ENCODE measurements at places on chromosomes 1 and 21.
A peak's percentile ranks its signal among the peaks of the same experiment; 100 is the strongest.

- no peaks in the 10 kb centered on the region for H3K27me3 ChIP-seq
- H3K4me1 ChIP-seq, result no peaks in the 10 kb centered on the region
- H3K4me3 ChIP-seq, result no peak overlapping the region
- H3K36me3 ChIP-seq, result no peaks in the 10 kb centered on the region
Observed at GRCh38 chr1:246005067-246005466, 502.0 kb downstream of the SMYD3 start.

DNA sequence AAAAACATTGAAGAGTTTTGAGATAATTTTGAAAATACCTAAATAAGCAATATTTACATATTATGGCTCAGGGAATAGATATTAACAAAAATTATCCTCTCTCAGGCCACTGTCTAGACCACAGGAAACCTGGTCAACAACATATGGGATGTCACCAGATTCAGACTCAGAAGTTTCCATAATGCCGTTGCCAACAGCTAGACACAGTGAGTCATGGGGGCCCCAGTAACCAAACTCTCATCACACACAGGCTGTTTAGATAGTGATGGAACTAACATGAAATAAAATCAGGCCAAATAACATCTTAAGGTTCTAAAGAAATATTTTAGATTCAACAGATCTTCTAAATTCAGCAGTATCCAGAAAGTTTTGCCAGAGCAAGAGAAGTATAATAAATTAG lies 681.7 kb upstream of the ADAMTS5 start:
- no peaks in the 10 kb centered on the region for H3K27me3 ChIP-seq
- no peak overlapping the region for H3K27ac ChIP-seq
- DNase-seq, result no peak
- no peaks in the 10 kb centered on the region for H3K36me3 ChIP-seq
- H3K4me3 ChIP-seq, result no peak overlapping the region

DNA sequence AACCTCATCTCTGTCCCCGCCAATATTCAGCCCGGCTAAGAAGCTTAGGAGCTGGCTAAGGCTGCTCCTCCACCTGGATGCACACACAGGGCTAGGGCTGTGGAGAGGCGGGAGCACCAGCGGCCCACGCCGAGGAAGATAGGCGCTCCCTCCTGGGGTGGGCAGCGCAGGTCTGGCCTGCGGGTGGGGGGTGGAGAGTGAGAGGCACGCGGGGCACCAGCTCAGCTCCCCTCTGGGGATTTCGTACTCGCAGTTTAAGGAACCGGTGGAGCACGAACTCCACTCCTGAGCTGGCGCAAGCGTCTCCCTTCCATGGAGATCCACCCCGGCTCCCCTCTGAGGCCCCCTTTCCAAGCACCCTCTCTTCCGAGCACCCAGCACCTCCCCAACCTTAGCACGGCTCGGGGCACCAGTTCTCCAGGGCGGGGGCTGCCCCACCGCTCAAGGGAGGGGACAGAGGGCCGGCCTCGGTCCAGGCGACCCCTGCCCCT lies 433 bp upstream of the KAZN start:
- H3K4me1 ChIP-seq, result peaks cover 20% of the 10 kb centered on the region
- peak; percentile 62 for DNase-seq
- peak overlapping the region; percentile 47 for H3K4me3 ChIP-seq
- peak overlapping the region; percentile 79 for H3K27ac ChIP-seq
- H3K36me3 ChIP-seq, result no peaks in the 10 kb centered on the region

DNA sequence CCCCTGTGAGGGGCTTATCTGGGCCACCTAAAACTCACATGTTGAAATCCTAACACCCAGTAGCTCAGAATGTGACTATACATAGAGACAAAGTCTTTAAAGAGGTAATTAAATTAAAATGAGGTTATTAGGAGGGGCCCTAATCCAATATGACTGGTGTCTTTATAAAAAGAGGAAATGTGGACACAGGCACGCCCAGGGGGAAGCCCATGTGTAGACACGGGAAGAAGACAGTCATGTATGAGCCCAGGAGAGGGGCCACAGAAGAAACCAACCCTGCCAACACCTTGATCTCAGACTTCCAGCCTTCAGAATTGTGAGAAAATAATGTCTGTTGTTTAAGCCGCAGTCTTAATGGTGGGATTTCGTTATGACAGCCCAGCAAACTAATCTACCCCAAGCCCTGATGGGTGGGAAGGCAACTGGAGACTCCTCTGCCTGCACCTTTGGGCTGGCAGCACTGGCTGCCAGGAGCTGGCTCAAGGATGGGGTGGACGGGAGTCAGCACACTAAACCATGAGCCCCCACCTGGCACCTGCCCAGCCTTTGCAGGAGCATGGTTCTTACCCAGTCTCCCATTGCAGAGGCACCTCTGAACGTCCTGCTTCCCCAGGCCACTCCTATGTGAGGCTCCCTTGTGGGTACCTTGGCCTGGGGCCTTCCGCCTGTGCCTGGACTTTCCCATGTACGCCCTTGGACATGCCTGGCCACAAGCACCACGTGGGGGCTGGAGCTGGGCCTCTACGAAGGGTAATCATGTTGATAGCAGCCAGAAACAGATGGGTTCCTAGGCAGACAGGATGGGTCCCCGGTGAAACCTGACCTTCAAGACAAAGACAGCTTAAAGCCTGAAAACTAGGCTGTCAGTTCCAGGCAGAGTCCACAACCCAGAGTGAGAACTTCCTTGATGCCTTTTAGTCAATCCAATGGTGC lies 57.1 kb upstream of the DMRTB1 start:
- no peak overlapping the region for H3K27ac ChIP-seq
- no peak overlapping the region for H3K4me3 ChIP-seq
- no peaks in the 10 kb centered on the region for H3K27me3 ChIP-seq
- H3K4me1 ChIP-seq, result peaks cover 3% of the 10 kb centered on the region

DNA sequence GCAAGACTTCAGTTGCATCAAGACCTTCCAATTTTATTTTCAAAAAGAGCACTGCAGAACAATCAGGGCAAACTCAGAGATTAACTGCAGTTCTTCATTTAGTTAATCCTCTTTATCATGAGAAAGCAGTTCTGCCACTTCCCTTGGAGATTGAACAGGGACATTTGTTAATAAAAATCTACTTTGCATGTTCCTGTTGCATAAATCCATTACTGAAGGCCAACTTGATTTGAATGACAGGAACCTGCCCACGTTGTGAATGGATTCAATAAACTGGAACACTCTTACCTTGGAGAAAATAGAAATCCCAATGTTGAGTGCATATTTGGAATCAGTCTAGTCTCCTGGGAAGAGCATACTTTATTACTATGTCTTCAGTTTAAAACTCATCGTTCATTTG lies 19.6 kb upstream of the PLD5 start:
- no peaks in the 10 kb centered on the region for H3K36me3 ChIP-seq
- no peaks in the 10 kb centered on the region for H3K4me1 ChIP-seq
- H3K27ac ChIP-seq, result no peak overlapping the region
- no peaks in the 10 kb centered on the region for H3K27me3 ChIP-seq
- no peak for DNase-seq

DNA sequence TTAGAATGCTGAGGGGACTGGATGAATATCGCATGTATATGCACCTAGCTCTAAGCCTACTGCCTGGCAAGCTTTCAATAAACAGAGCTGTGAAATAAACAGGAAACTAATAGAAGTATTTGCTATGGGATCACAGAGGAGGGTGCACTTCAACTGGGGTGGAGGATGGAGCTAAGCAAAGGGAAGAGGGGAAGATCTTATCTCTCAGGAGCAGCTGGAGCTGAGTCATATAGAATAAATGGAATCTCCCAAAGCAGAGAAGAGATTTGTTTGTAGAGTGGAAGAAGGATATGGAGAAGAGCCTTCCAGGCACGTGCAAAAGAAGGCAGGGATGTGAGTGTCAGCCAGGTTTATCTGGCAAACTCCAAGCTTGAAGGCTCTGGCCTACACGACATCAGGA lies 17.0 kb upstream of the KCNA10 start:
- H3K27me3 ChIP-seq, result no peaks in the 10 kb centered on the region
- no peaks in the 10 kb centered on the region for H3K36me3 ChIP-seq
- no peak overlapping the region for H3K4me3 ChIP-seq
- DNase-seq, result no peak

DNA sequence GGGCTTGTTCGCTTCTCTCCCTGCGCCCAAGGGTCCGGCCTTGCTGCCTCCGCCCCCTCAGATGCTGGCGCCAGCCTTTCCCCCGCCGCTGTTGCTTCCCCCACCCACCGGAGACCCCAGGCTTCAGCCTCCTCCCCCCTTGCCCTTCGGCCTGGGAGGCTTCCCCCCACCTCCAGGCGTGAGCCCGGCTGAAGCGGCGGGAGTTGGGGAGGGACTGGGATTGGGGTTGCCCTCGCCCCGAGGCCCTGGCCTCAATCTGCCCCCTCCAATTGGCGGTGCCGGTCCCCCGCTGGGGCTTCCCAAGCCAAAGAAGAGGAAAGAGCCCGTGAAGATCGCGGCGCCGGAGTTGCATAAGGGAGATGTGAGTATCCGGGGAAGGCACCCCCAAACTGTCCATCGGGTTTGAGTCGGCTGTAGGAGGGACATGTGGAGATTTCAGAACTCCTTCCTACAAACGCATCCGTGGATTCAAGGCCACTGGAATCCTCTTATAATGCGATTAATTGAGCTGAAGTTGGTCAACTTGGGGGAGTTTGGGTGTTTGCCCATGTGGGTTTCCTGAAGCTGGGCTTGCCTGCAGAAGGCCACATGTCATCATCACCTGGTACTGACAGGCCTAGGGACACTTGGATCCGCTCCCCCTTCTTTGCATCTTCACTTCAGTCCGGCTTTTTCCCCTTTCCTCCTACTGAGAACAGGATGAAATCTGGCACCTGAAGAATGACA lies 707 bp downstream of the PRCC start:
- H3K4me1 ChIP-seq, result peaks cover 13% of the 10 kb centered on the region
- peaks cover 2% of the 10 kb centered on the region for H3K36me3 ChIP-seq
- no peaks in the 10 kb centered on the region for H3K27me3 ChIP-seq
- DNase-seq, result peak; percentile 58

DNA sequence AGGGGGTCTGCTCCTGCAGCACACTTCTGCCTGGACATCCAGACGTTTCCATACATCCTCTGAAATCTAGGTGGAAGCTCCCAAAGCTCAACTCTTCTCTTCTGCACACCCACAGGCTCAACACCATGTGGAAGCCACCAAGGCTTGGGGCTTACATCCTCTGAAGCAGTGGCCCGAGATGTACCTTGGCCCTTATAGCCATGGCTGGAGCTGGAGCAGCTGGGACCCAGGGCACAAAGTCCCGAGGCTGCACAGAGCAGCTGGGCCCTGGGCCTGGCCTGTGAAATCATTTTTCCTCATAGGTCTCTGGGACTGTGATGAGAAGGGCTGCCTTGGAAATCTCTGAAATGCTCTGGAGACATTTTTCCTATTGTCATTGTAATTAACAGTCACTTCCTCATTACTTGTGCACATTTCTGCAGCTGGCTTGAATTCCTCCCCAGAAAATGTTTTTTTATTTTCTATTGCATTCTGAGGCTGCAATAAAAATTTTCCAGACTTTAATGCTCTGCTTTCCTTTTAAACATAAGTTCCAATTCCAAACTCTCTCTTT lies 645.6 kb downstream of the RWDD3 start:
- DNase-seq, result no peak
- H3K36me3 ChIP-seq, result no peaks in the 10 kb centered on the region
- H3K27ac ChIP-seq, result no peak overlapping the region
- no peaks in the 10 kb centered on the region for H3K27me3 ChIP-seq
- H3K4me3 ChIP-seq, result no peak overlapping the region

GRCh38 chr1:7609311-7609994 lies 161.6 kb upstream of the VAMP3 start:
- no peaks in the 10 kb centered on the region for H3K36me3 ChIP-seq
- peaks cover 13% of the 10 kb centered on the region for H3K4me1 ChIP-seq
- H3K27ac ChIP-seq, result peak overlapping the region; percentile 84
- H3K27me3 ChIP-seq, result no peaks in the 10 kb centered on the region
- H3K4me3 ChIP-seq, result no peak overlapping the region

DNA sequence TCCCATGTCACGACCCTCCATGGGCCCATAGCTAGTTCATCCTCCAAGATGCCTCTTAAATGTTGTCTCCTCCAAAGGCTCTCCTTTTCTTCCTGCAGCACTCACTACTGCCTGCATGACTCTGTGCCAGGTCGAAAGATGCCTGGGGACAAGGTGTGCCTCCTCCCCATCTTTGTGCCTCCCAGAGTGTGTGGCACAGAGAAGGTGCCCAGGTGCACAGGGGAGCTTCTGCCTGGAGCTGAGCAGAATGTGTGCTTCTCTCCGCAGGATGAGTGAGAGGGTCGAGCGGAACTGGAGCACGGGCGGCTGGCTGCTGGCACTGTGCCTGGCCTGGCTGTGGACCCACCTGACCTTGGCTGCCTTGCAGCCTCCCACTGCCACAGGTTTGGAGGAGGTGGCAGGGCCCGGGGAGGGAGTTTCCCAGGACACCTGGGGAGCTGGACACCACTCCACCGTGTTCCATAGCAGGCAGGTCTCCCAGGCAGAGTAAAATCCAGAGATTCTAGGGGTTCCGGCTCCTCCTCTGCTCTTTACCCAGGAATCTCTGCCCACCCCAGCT lies 6.9 kb upstream of the PPM1J start:
- no peak overlapping the region for H3K4me3 ChIP-seq
- H3K27me3 ChIP-seq, result no peaks in the 10 kb centered on the region
- H3K4me1 ChIP-seq, result peaks cover 3% of the 10 kb centered on the region
- no peaks in the 10 kb centered on the region for H3K36me3 ChIP-seq
- no peak for DNase-seq

- no peak overlapping the region for H3K27ac ChIP-seq
- no peak for DNase-seq
- no peak overlapping the region for H3K4me3 ChIP-seq
- no peaks in the 10 kb centered on the region for H3K27me3 ChIP-seq
Observed at GRCh38 chr1:117709249-117709691, 103.4 kb downstream of the TENT5C start.

- H3K27me3 ChIP-seq, result no peaks in the 10 kb centered on the region
- H3K4me3 ChIP-seq, result no peak overlapping the region
- H3K4me1 ChIP-seq, result no peaks in the 10 kb centered on the region
- H3K27ac ChIP-seq, result no peak overlapping the region
- no peaks in the 10 kb centered on the region for H3K36me3 ChIP-seq
Observed at GRCh38 chr1:113191579-113192076, 118.6 kb downstream of the LRIG2 start.

DNA sequence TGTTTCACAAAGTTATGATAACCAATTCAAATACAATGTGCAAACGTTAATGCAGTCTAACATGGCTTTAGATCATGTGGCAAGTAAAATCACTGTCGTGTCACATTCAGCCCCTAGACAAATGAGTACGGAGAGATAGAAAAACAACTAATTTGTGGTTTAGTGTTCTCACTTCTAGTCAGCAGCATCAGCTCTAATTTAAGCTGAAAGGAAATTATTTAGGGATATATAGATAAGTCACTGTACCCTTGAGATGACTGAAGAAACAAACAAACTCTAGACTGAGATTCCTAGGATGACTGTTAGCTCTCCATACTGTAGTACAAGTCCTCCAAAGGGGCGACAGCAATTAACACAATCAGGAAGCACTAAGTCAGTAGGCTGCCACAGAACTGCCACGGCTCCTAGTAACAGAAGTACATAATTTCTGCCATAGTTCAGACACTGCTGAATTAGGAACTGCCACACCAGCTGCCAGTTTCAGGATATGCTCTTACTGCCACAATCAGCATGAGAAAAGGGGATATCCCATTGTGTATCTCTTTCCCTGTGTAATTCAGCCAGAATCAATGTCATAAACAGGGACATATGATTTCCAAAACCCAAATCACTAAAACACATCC lies 150.4 kb upstream of the NEGR1 start:
- no peak overlapping the region for H3K4me3 ChIP-seq
- no peaks in the 10 kb centered on the region for H3K36me3 ChIP-seq
- no peak for DNase-seq
- H3K27ac ChIP-seq, result no peak overlapping the region

GRCh38 chr1:159938211-159938852 lies 7.1 kb downstream of the IGSF9 start:
- no peak for DNase-seq
- H3K4me3 ChIP-seq, result no peak overlapping the region
- no peaks in the 10 kb centered on the region for H3K36me3 ChIP-seq
